Stimulated activated CD8-positive, alpha-beta memory T cell treated with anti-CD3 and anti-CD28 coated beads, Interleukin-2, amount 100 ng/mL, for 1 hour (primary cell): ENCODE measurements at places on chromosomes 16 and 17.

DNA sequence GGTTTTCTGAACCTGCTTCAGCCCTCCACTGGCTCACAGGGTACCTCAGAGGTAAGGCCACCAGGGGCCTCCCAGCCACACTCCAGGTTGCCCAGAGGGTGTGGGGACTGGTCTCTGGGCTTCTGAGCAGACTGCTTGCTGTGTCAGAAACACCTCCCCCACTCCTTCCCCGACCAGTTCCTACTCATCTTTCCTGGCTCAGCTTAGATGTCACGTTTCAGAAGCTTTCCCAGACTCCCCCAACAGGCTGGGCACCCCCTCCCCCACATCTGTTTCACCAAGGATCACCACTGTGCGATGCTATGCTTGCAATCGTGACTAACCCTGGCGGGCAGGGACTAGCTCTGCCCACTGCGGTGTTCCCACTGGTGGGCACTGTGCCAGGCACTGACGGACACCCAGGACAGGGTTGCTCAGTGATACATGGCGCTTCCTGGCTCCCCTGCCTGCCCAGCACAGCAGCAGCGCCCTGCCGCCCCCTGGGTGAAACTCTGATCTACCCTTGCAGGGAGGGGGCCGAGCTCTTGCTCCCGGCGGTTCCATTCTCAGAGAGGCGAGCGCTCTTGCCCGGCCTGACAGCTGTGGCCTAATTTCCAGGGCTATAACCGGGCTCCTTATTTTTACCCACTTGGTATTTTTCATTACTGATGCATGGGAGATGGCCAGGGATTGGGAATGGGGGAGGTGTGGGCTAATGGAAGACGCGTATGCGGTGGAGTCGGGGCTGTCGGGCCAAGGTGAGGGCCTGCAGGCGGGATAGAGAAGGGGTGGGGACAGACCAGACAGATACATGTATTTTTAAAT, 29.4 kb upstream of the MTSS2 start:
- no peak for DNase-seq

- no peak for DNase-seq
Measured at GRCh38 chr17:36863676-36864612, 73.3 kb upstream of the LHX1 start.

GRCh38 chr17:59413014-59413766, 81.7 kb downstream of the YPEL2 start:
- no peak for DNase-seq

GRCh38 chr16:31461921-31462804, 2.9 kb downstream of the ARMC5 start:
- DNase-seq, result no peak

DNA sequence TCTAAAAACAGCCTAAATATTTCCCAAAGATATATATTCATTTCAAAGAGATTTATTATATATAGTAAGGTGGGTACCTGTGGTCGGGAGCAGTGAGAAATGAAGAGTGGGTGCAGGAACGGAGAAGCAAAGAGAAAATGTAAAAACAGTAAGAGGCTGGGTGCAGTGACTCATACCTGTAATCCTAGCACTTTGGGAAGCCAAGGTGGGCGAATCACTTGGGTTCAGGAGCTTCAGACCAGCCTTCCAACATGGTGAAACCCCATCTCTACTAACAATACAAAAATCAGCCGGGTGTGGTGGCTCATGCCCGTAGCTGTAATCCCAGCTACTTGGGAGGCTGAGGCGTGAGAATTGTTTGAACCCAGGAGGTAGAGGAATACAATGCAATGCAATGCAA, 257.1 kb downstream of the BCAS3 start:
- DNase-seq, result no peak

DNA sequence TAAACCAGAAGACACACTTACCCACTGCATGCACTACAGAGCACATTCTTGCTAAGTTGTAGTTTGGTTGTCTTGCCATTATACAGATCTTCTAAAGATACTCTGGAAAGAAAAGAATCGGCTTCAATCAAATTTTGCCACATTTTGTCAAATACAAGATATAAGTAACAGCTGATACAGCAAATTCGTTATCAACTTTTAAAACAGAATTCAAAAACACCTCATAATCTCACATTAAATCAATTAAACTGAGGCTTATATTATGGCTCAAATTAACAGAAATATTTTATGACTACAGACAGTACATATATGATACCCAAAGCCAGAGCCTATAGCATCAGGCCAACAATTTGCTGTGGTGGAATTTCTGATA, 5.4 kb downstream of the DNAJA2 start:
- no peak for DNase-seq
